ENCODE measurements at places on chromosomes 11 and 22. TPM values are rescaled to one million over a fixed set of nuclear protein-coding genes. Genes with fewer than 3 reads are reported as not detected.

Gene SLC35E4
- total RNA-seq: 5.1 TPM

DNA sequence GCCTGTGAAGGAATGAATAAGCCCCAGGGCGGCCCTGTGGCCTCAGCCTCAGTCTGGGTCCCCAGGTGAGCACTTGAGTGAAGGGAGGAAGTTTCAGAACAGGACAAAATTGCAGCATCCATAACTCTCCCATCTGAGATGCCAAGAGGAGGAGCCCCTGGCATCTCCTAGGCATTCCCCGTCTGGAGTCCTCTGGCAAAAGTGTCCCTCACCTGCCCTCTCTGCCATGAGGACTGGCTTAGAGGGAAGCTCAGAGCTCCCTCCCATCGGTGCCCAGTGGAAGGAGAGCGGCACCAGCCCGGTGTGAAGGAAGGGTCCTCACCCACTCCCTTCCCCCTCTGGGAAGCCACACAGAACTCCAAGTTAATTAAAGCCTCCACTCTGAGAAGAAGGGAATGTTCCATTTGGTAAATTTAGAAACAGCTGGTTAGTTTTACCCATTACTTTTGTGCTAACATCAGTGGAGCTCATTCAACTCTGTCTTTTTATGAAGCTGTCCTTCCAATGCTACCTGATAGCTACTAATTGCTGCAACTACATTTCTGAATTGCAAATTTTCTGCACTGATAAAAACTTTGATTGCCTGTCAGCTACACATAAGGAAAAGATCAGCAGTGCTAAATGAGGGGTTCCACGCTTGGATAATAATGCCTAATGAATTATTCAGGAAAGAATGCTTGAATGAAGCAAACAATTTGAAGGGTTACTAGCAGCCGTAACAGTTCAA, 123.3 kb upstream of the RCN1 start:
- H3K36me3 ChIP-seq: no peaks in the 10 kb centered on the region
- H3K27ac ChIP-seq: no peak overlapping the region
- no peaks in the 10 kb centered on the region for H3K27me3 ChIP-seq
- H3K4me3 ChIP-seq: no peak overlapping the region

DNA sequence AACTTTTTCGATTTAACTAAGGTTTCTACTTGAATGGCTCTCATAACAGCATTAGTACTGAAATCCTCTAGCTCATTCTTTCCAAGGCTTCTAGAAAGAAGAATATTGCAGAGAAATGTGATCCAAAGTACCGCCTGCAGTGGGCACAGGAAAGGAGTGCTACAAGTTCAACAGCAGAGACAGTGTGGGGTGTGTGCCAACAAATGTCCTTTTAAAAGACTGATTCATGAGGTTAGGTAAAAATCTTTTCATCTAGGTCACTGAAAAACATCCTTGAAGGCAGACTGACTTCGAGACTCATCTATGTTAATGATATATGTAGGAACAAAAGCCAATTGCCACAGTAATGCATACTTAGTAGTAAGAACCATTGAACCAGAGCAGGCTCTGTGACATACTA, 349.1 kb upstream of the PITPNB start:
- no peaks in the 10 kb centered on the region for H3K36me3 ChIP-seq
- H3K27ac ChIP-seq: no peak overlapping the region
- no peaks in the 10 kb centered on the region for H3K4me1 ChIP-seq

GRCh38 chr11:83922953-83923352, 636.8 kb upstream of the CCDC90B start:
- H3K4me1 ChIP-seq: no peaks in the 10 kb centered on the region
- H3K27me3 ChIP-seq: no peaks in the 10 kb centered on the region
- no peak overlapping the region for H3K27ac ChIP-seq
- H3K36me3 ChIP-seq: no peaks in the 10 kb centered on the region
- DNase-seq: no peak
- no peak overlapping the region for H3K4me3 ChIP-seq

Gene PHOX2A
- 0.19 TPM for total RNA-seq

- peaks cover 2% of the 10 kb centered on the region for H3K36me3 ChIP-seq
- no peak overlapping the region for H3K4me3 ChIP-seq
- H3K4me1 ChIP-seq: no peaks in the 10 kb centered on the region
- no peak for DNase-seq
Observed at GRCh38 chr22:44855855-44856254, 103.5 kb downstream of the ARHGAP8 start.

Gene KCTD17
- 35.8 TPM for total RNA-seq

DNA sequence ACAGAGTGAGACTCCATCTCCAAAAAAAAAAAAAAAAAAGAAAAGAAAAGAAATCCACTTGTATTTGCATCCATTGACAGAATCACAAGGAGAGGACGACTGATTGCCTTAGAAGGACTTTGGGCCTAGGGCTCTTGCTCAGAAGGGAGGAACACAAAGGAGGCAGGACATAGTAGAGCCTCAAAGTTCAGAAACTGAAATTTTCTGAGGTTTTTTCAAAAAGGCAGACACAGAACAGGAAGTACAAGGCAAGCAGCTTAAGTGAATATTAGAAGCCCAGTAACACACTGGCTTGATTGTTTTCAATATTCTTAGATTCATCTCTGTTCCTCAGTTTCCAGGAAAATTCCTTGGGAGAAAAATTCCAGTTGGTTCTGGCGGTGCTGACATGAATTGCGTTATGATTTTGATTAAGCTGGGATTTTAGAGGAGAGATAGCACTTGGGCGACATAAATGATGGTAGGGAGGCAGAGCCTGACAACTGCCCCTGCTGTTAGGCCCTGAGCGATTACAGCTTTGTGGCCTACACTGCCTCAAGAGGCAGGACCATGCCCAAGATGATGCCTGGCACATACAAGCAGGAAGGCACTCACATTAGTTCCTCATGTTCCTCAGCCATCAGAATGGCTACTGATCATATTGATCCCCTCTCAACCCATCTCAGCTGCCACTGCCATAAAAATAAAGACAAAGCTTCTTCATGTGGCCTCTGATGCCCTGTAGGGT, 15.3 kb downstream of the CLPB start:
- no peak for DNase-seq
- H3K27ac ChIP-seq: no peak overlapping the region
- H3K36me3 ChIP-seq: no peaks in the 10 kb centered on the region
- peaks cover 8% of the 10 kb centered on the region for H3K4me1 ChIP-seq
- H3K4me3 ChIP-seq: no peak overlapping the region

DNA sequence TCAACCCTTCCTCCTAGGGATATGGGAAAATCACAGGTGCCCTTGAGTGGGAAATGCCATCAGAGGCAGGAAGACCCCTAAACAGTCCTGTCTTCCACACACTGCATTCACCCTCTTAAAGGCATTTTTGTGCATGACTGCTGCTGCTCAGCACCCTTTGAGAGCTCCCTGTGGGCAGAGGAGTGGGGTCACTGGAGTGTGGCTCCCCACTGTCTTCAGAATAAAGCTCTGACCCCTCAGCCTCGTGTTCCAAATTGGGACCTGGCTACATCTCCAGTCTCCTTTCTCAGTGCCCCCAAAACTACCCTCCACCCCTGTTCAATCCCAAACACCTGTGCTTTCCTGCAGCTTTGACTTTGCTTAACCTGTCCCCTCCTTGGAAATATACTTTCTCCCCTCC, 46.6 kb downstream of the CHRDL2 start:
- H3K27me3 ChIP-seq: peaks cover 6% of the 10 kb centered on the region
- peaks cover 8% of the 10 kb centered on the region for H3K4me1 ChIP-seq
- no peak overlapping the region for H3K27ac ChIP-seq
- no peaks in the 10 kb centered on the region for H3K36me3 ChIP-seq

GRCh38 chr11:105690467-105690866, 80.6 kb downstream of the GRIA4 start:
- no peak overlapping the region for H3K27ac ChIP-seq
- no peak for DNase-seq
- no peaks in the 10 kb centered on the region for H3K36me3 ChIP-seq
- no peaks in the 10 kb centered on the region for H3K27me3 ChIP-seq
- no peak overlapping the region for H3K4me3 ChIP-seq

Gene TRIM49
- total RNA-seq: not detected
